ENCODE measurements at places on chromosomes 5 and 9. TPM values are rescaled to one million over a fixed set of nuclear protein-coding genes. Genes with fewer than 3 reads are reported as not detected.

TAF11L10 gene
- not detected for polyA plus RNA-seq

DNA sequence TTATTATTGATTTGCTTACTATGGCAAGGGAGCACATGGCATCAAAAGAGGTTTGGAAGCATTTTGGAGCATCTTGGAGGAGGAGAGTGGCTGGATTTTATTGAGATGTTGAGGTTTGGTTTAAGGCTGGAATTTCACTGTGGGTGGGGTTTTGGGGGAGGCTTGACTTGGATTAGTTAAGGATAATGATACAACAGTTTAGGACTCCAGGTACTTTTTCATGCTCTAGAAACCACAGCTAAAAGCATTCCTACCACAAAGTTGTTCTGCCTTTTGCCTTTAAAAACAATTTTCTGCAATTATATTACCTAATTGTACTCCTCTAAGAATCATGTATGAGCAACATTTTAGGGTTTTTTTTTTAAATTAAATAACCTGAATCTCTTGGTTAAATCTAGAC lies 5.0 kb downstream of the GCNT4 start:
- no peak for DNase-seq

DNA sequence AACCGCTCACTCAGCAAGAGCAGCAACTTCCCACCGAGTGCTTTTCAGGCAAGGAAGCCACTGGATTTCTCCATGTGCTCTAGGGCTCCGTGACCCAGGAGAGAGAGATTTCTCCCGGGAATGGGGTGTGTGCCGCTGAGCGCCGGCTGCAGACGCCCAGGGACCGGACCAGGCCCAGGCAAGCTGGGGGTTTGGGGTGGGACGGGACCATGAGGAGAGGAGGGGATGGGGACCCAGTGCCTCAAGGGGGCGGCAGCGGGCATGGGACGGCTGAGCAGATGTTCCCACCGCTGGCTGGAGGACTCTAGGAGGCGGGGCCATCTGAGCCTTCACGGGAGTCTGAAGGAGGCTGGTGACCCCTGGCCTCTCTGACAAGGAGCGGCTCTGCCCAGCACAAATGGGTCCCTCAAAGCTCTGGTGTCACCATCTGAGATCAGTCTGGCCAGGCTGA lies 8.5 kb downstream of the LCN9 start:
- DNase-seq: no peak

DNA sequence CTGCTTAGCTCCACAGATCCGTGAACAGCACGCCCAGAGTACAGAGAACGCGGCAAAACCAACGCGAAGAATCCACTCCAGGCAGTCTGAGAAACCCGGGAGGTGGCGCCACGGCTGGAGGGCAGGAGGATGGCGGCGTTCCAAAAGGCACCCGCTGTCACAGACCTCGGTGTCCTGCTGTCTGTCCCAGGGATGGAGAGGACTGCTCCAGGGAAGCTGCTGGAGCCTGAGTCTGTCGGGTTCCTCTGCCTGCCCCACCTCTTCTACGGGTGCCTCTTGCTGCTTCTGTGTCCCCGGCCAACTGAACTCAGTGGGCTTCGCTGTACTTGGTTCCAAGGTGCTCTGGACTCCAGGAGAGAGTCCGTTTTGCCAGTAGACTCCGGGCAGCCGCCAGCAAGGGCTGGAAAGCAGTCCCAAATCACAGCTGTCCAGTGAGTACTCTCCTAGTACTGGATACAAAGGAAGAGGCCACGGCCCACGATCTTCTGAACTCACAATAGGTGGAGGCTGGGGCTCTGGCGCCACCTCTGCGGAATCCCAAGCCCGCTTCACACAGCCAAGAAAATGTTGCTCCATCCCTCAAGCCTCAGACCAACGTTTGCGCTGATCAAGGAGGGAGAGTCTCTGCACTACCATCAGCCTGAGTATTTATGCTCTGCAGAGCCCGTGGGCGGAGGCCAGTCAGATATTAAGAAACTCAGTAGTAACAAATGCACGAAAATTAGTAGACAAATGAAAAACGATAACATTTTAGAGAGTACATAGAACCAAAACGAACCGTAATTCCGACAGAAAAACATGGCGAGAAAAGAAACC lies 440 bp downstream of the ANXA2R start:
- DNase-seq: no peak

All from AG04450 (cell line).